H7 (cell line): ENCODE measurements at places on chromosomes 1 and 21. TPM values are rescaled to one million over a fixed set of nuclear protein-coding genes. Genes with fewer than 3 reads are reported as not detected.

C1orf141 gene
- total RNA-seq: not detected in 2 replicates

ALPL gene
- total RNA-seq: 181 and 187 TPM in 2 replicates

GRCh38 chr1:81432654-81433109, 368.1 kb upstream of the ADGRL2 start:
- no peak for DNase-seq

DNA sequence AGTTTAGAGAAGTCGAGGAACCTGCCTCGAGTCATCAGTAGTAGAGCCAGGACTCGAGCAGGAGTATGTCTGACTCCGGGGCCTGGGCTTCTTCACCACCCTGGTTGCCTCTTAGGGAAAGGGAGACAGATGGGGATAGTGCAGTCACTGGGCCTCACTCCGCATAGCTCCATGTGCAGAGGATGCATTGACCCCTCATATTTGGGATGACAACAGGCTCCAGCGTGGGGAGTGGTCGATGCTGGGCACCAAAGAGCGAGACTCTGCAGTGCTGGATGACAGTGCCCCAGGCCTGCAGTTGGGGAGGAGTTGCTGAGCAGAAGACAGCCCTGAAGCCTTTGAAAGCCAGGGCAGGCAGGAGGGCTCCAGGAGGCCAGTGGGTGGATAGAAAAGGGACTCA, 20.8 kb upstream of the TENT5C start:
- DNase-seq: no peak

GRCh38 chr1:172540635-172541034, 7.7 kb downstream of the SUCO start:
- no peak for DNase-seq

DNA sequence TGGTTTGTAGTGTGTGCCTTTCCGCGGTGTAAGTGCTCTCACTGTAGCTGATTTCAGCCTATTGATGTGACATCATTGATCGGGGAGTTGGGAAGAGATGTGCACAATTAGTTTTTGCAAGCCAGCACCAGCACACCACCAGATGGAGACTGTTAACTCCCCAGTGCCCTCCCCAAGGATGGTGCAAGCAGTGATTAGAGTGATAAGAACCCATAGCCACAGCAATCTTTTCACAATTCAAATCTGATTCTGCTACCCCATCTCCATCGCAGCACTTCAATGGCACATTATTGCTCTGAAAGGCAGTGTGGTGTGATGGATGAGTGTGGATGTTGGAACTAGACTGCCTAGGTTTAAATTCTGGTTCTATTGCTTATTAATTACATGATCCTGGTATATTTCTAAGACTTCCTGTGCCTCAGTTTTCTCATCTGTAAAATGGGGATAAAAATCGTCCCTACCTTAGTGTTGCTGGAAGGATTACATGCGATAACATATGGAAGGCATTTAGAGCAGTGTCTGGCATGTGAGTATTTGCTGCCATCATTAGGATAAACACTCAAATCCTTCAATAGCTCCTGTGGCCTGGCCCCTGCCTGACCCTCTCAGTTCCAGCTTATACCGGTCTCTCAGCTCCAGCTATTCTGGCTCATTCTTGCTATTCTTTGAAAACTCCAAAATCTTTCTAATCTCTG, 6.7 kb downstream of the CSF3R start:
- no peak for DNase-seq
